ENCODE measurements at places on chromosomes 6 and 20.

DNA sequence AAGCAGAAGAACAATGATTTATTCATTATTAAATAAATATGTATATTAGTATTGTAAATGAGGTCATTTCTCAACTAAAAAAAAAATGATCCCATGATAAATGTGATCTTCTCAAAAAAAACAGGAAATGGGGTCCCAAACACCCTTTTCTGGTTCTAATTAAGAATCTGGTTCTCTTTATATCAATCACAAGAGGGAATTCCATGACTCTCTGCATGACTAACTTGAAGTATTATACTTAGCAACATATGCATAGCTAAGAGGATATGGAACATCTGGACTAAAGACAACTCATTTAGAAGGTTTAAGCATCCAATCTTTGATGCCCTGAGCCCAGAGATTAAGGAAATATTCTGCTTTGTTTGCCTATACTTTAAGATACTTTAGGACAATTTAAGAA is 89.7 kb upstream of the EMILIN3 start:
- no peak for DNase-seq

GRCh38 chr20:32028647-32029372 is 18.6 kb downstream of the CCM2L start:
- DNase-seq, result no peak

DNA sequence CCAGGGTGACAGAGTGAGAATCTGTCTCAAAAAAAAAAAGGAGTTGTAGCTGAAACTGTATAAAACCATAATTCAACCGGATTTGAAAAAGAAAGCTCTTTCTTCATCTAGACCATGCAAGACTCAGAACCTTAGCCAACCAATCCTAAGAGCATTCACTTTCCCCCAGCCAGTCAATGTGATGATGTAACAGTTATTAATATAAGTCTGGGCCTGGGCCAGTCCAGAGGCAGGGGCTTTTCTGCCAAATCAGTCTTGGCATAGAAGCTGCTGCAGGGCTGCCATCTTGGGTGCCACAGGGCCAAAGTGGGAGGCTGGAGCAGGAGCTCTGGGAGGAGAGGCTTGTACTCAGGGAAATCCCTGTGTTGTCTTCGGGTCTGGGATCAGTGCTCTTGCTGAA is 288.4 kb downstream of the CLIC5 start:
- no peak for DNase-seq

GRCh38 chr6:29791162-29791561 is 36.5 kb upstream of the HLA-G start:
- no peak for DNase-seq

GRCh38 chr6:11987386-11987785 is 24.7 kb upstream of the HIVEP1 start:
- DNase-seq, result no peak

GRCh38 chr6:113824411-113824810 is 32.7 kb upstream of the MARCKS start:
- DNase-seq, result no peak

GRCh38 chr6:31927863-31928671 is 550 bp downstream of the C2 start:
- no peak for DNase-seq

DNA sequence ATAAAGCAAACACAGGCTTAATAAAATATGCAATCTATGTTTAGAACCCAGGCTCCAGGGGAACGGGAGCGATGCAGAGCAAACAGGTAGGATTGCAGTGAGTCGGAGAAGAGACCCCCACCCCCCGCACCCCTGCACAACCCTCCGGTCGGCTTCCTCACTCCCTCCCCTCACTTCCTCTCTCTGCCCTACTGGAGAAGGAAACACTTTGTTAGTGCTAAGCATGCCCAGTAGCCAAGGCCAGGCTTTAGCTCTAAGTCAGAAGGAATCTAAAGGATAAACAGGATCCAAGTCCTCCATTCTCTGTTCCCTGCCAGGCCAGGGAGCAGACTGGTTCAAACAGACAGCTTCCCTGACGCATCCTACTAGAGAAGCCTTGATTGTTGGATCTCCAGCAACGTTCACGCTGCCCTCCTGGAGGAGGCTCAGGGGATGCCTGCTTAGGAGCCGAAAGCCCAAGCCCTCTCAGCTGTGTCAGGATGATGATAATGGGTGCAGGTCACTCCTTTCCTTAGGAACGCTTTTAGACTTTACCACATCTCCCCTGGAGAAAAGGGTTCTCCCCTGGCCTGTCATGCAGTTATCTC is 14.7 kb downstream of the FOXQ1 start:
- no peak for DNase-seq

DNA sequence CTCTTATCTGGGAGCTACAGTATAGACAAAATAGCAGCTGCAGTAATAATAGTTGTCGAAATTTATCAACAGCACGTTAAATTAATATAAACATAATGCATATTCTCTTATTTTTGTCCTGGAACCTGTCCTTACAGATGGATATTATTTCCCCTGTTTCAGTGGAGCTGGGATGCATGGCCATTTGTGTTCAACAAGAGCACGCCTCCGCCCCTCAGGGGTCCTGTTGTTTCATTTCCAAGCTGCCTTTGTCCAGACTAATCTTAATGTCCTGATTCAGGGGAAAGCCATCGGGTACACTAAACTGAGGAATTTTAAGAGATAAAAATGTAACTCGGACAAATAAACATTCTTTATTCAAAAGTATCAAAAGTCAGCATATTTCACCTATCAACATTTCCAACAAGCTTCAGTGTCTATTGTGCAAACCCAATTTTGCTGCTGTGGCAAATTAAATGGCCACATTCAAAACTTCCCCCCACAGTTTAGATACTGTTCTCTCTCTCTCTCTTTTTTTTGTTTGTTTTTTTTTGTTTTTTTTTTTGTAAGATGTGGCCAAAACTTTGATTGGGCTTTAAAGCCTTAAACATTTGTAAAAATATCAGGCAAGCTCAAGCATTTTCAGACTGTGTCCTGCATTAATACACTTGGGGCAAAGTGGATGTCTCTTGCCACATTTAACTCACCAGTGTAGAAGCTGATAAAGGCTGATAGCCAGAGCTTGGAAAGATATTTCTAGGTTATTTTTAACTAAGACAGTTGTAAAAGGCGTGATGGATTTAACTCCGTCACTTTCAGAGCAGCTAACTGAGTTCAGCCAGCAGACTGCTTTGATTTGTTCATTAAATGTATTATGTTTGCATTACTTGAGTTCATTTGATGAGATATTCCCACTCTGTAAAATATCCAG is 112.5 kb upstream of the QKI start:
- no peak for DNase-seq

DNA sequence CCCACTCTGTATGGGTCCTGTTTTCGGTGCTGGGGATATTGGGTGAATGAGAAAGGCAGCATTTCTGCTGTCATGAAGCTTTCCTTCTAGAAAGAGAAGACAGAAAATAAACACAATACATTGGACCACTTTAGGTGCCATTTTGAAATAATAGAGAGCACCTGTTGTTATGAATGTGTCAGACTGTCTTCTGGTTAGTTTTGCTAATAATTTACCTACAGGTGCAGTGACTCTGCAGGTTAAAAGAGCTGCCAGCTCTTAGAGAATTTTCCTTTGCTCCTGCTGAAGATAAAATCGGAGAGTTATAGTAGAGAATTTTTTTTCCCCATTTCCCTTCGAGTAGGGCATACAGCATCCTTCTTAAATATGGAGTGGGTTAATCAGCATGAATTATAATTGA is 21.9 kb upstream of the GCLC start:
- DNase-seq, result no peak

- no peak for DNase-seq
These were observed 44.6 kb upstream of the ASCC3 start for GRCh38 chr6:100925749-100926148.

- no peak for DNase-seq
These were observed 188.2 kb downstream of the CDKAL1 start for GRCh38 chr6:20722455-20722854.

GRCh38 chr6:52994839-52995088 is 320 bp downstream of the GSTA4 start:
- DNase-seq, result no peak

DNA sequence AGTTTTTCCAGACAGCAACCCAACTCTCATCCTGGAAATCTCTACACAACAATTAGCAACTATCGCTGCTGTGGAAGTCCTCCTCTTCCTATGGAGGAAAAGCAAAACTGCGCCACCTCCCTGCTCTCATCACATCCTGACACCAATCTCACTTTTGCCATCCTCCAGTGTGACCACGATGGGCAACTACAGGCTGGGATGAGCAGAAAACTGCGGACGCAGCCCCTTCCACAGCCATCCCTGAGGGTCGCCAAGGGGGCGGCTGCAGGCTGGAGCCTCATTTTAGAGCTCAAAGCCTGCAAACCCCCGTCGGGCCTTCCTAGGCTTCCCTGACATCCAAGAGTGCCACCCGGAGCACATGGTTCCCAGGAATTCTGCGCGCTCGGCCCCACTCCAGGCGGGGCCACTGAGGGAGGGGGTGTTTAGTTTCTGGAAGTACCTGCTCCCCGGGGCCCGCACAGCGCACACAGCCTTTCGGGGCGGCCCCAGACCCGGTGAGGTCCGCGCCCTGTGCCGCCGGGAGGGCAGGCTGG is 1.2 kb downstream of the TCFL5 start:
- no peak for DNase-seq

- DNase-seq, result no peak
These were observed 32.1 kb downstream of the PKIG start for GRCh38 chr20:44614525-44614924.

- DNase-seq, result no peak
These were observed 41.3 kb upstream of the HFE start for GRCh38 chr6:26045928-26046368.

- no peak for DNase-seq
These were observed 8.8 kb downstream of the BICRAL start for GRCh38 chr6:42790549-42791181.
